NCI-H2107 (cell line): ENCODE measurements at places on chromosomes 1 and 21.

GRCh38 chr1:94110946-94111740, 9.8 kb downstream of the ABCA4 start:
- DNase-seq: no peak

GRCh38 chr1:23118957-23119792, 49.5 kb downstream of the LUZP1 start:
- DNase-seq: no peak

GRCh38 chr21:33947451-33948095, 32.0 kb upstream of the ATP5PO start:
- DNase-seq: peak; percentile 64

- no peak for DNase-seq
Observed at GRCh38 chr1:204992201-204992997, 50.6 kb upstream of the CNTN2 start.

DNA sequence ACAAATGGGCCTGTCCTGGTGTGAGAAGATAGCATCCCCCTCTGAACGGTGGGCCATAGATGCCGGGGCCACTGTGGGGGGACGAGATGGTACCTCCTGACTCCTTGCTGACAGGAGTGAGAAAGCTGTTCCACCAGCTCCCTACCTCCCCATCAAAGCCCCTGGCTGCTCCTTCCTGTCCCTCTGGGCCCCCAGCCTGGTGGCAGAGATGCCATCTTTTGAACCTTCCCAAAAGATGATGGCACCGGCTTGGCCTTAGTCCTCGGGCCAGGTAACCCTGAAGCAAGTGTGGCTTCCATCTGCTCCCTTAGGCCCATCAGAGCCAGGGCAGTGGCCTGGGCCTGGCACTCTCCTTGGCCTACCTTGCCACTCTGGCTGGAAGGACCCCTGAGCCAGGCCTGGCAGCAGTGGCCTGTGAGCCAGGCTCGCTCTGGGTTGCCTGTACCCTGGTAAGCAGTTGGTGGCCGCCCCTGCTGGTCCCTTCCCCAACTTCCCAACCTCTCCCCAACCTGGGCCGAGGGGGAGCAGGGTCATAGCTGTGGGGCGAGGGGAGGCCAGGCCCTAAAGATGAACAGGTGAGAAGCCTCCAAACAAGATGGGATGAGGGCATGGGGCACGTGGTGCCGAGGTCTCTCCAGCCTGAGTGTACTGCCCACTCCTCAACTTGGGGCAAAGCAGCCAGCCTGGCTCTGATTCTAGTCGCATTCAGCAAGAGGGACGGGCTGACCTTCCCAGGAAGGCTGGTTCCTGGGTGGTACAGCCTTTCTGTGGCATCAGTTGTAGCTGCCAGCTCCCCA, 34.7 kb downstream of the ZBTB17 start:
- DNase-seq: no peak

DNA sequence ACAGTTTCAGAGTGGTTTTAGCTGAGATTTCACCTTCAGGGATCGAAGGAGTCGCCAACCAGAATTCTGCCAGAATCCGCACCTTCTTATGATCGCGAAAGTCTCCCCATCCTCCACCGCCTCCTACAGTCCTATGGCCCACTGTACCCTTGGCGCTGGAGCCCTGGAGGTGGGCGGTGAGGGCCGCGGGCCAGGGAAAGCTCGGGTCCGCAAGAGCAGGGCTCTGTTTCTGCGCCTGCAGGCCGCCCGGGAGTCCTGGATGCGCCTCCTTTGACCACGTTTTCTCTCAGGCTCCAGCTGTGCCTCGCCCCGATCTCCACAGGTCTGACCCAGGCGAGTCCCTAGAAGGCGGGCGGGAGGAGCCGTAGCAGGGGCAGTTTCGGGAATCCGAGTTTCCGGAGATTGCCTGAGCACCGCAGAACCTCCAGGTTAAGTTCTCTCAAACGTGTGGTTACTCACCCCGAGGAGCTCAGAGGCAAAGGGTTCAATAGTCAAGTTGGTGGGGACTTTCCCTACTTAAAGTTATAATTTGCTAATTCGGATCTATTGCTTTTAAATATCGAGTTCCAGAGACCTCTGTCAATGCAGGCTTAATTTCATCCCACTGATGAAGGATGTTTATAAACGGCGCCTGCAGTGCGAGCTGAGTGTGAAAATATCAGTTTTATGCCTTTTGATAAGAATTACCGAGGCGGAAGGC, 3.2 kb upstream of the LHX8 start:
- DNase-seq: no peak

DNA sequence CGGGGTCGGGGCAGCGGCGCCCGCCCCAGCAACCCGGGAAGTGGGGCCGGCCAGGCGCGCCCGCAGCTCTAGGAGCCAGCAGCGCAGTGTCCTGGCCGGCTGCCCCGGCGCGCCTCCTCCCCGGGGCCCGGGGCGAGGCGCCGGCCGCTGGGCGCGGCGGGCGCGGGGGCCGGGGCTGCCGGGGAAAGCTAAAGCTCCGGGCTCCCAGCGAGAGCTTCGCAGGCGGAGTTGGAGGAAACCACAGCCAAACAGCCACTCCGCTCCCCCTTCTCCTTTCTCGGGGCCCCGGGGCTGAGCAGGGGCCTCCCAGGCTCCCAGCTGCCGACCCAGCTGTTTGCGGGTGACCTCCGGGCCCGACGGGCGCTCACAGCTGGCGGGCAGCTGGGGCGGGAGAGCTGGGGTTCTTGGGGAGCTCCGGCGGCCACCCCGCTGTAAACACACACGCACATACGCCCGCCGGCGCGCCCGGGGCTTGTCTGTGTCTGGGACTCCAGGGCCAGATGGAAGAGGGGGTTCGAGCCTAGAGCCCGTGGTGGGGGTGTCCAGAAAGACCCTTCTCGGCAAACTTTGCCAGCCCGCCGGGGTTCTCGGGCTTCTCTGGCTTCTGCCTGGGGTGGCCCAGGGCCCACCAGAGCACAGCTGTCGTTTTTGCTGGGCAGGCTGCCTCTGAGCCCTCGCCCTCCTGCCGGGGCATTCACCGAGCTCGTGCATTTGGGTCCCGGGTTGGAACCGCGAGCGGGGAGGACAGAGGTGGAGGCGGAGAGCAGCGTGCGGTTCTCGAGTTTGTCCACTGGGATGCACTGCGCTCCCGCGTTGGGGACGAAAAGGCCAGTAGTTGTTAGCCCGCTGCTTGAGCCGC, 1.5 kb downstream of the AJAP1 start:
- no peak for DNase-seq

DNA sequence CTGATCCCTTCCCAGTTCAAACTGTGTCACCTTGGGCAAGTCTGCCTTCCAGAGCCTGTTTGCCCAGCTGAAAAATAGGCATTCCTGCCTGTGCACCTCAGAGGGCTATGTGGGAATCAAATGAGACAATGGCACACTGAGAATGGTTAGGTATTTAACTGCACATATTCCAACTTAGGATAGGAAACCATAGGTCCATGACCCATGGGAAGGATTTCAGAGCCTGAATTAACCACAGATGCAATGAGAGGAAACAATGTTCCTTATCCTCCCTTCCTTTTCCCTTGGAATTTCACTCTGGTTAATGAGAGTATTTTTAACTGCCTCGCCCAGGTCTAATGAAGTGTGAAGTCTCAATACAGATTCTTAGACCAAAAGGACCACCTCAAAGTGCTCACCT, 12.7 kb downstream of the PAFAH2 start:
- no peak for DNase-seq

GRCh38 chr1:47682198-47682597, 244.4 kb downstream of the FOXD2 start:
- DNase-seq: no peak

- no peak for DNase-seq
Observed at GRCh38 chr1:112575154-112575804, 43.7 kb downstream of the ST7L start.

DNA sequence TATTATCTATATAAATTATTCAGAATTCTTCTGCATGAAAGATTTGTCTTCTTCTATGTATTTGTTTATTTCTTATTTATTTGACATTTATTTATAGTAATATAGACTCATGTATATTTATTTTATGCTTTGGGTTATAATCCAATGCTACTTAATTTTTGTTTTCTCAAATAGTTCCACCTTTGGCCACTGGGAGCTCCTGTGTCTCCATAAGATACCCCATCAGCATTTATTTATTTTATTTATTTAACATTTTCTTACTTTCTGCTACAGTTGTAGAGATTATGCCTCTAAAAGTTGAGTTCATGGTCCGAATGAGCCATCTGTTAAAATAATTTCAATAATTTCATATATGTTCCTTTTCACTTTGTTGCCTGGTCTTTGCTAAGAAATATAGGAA, 289.4 kb downstream of the ADGRL2 start:
- DNase-seq: no peak

- DNase-seq: no peak
Observed at GRCh38 chr1:16198444-16199156, 13.9 kb downstream of the ARHGEF19 start.

DNA sequence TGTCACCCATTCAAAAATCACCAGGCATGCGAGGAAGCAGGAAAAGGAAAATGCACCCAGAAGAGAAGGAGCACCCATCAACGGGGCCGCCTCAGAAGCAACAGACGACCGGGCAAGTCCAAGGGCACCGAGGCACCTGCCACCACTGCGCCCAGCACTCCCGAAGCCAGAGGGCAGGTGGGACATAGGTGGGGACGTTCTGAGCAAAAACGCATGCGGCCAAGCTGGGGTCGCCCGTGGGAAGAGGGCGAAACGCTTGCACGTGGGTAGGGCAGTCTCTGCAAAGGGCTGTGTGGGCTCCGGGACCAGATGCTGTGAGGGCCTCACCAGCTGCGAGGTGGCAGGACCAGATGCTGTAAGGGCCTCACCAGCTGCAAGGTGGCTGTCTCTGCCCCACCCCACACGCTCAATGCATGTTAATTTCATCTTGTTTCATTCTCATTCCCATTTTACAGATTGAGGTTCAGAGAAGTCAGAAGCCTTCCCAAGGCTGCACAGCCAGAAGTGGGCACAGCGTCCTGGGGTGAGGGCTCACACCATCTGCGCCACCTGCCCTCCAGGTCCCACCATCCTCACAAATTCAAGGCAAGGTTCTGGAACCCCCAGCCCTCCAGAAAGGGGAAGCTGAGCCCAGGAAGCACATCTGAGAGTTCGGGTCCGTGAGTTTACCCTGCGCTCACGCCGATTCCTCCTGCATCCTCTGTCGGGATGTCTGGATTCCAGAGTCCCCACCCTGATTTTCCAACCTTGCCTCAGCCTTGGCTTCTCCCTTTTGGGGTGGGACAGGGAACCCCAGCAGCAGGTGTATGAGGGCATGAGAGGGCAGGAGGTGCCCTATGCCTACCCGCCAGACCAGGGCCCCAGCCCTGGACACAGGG, 8.2 kb upstream of the SAMD11 start:
- DNase-seq: no peak

DNA sequence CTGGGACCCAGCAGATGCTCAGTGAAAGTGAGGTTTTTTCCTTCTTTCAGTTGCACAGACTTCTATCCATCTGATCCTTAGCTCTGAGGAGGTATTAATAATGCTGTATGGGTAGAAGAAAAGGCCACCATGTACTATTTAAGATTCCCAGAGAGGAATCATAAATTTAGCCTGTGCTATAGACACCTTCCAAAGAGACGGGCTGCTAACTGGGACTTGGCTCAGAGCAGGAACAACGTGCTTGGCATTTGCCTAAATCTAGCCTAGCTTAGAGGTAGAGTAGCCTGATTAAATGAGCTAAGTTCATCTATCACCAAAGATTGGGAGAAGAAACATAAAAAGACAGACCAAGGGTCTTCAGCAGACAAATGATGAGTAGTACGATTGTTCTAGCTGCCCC, 176.9 kb upstream of the BEND5 start:
- no peak for DNase-seq

DNA sequence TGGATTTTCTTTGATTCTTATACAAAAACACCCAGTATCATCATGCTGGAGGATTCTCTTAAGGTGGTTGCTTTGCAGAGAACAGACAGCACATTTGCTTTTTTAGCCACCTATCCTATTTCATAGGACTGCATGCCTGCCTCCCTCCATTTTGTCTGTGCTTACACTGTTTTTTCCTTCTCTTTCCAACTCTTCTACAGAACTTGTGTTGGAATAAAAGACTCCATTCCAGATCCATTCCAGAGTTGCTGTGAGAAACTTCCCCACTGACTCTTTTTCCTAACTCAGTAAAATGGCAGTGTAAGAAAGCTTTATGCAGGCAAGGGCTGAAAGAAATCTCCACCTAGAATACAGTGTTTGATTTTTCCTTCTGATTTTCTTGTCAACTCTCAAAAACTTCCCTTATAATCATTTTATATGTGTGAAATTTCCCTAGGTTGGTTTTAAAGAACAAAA, 5.2 kb upstream of the ARID1A start:
- no peak for DNase-seq

DNA sequence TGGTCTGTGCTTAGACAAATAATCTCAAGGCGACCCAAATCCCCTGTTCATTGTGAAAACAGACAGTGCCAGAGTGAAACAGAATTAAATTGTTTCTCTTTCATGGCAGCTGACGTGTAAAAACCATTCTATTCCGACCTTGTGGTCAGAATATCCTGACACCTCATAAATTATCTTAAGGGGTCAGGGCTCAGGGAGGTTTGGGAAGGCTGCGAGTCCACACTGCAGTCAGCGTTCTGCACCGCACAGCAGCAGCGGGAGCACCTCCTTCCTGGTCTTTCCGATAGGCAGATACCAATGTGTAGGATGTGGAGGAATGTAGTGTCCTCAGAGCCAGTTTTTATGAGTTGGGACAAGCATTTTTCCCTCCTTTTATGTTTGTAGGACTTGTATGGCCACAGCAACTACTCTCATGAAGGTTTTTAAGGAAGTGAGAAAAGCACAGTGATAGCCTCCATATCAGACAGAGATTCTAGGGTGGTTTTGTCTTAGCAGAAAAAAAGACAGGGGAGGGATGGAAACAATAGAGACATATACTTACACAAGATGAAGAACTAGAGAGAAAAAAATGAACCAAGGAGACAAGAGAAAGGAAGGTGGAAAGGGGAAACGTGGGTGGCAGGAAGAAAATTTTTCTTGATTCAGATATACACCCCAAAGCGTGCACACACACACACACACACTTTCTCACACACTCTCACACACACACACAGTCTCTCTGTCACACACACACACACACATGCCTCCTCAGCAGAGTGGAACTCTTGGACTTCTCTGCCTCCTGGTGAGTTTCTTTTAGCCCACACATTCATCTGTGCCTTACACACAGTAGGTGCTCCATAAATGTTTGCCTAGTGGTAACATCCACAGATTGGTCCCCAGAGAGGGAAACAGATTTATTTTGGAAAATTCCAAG, 68.6 kb downstream of the NTMT2 start:
- DNase-seq: no peak

- DNase-seq: no peak
Observed at GRCh38 chr21:16194095-16194787, 464.5 kb downstream of the USP25 start.

- DNase-seq: no peak
Observed at GRCh38 chr1:221712776-221713431, 29.0 kb downstream of the DUSP10 start.

DNA sequence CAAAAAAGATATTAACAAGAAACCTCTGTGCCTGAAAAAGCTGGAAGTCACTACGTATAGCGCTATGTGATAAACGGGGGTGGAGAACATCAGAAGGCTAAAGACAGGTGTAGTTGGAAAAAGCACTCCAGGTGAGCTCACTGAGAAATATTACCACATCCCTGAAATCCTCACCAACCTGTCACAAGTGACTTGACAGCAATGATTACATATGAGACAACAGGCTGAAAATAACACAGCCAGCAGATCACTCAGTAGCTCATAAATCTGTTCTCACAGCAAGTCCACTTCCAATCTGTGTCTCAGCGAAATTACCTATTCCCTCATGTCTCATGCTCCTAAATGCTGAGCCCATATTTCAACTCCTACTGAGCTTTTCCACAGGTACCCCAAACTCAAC, 120.5 kb downstream of the UBR4 start:
- DNase-seq: no peak

- no peak for DNase-seq
Observed at GRCh38 chr21:28397040-28397439, 595.6 kb downstream of the LTN1 start.

- no peak for DNase-seq
Observed at GRCh38 chr1:161359291-161359690, 8.4 kb downstream of the CFAP126 start.
